ENCODE measurements at places on chromosomes 1 and 21.

DNA sequence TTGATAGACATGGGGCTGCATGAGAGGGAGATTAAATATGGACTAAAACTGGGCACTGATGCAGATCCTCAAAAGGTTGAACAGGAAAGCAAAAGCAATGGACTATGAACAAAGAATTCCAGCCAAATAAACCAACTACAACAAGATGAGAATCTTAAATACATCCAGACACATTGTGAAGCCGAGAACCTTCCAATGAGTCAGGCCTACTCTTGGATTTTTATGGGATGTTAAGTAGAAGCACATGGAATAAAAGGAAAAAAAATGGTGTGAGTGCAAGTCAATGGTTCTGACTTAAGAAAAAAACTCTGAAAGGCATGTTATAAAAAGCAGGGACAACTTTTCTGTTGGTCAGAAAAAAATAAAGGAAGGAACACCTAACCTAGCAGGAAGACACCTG is 227.2 kb downstream of the DPYD start:
- no peak for DNase-seq

- no peak for DNase-seq
Observed at GRCh38 chr21:18725653-18726052, 322.1 kb upstream of the TMPRSS15 start.

DNA sequence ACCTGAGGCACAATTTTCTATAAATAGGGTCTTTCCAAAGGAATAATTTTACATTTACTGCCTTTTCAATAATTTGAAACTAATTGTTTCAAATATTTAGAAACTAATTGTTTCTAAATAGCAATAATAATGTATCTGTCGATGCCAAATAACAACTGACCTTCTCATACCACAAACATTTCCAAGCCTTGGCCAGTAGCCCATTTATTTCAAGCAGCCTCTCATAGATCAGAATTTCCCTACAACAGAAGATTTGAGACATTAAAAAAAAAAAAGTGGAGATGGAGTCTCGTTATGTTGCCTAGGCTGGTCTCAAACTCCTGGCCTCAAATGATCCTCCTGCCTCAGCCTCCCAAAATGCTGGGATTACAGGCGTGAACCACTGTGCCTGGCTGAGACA is 2.1 kb upstream of the GFI1 start:
- DNase-seq, result no peak

DNA sequence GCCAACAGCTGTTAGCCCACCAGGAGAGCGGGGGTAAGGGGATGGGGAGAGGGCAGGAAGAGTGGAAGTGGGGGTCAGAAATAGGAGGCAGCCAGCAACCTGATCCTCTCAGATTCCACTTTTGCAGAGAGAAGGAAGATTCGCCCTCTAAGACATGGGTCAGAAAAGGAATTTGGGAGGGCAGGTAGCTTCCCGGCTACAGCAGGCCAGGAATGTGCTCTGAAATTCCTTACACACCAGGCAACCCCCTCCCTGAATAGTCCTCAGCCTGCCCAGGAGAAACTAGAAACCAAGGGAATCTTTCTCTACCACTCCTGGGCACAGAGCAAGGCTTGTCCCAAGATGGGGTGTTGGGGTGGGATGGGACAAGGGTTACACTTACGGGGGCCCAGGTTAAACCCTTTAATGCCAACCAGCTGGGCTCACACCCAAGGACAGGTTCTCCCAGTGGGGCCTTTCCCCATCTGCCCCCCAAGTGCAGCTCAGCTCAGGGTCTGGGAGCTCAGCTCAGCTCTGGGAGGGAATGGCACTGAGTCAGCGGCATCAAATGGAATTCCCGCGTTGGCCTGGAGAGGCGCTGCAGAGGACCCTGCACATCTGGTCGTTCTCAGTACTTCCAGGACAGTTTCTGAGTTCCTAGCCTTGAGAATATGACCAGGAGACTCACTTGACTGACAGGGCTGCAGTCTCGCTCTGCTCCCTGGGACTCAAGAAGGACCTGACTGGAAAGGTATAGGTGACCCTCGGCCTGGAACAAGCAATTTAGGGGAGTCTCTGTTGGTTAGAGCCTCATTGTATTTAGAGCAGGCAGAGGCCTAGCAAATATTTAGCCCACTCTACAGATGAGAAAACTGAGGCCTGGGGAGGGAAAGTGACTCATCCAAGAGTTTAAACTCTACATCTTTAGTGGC is 761 bp downstream of the TNNT2 start:
- DNase-seq, result no peak

- no peak for DNase-seq
Observed at GRCh38 chr21:39628385-39628784, 15.6 kb downstream of the B3GALT5 start.

DNA sequence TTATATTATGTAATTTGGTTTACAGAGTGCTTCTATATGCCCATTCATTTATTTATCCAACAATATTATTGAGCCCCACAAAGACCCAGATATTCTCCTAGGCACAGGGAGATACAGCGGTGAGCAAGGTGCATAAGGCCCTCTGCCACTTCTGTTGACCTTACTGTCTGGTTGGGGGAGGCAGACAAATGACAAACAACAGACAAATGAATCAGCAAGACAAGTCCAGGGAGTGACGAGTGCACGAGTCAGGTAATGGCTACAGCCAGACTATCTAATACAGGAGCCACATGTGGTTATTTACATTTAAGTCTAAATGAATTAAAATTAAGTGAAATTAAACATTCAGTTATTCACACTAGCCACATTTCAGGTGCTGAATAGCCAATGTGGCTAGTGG is 22.0 kb upstream of the BCAR3 start:
- DNase-seq, result no peak

All from amygdala (tissue), 56 donors.